Esophagus mucosa (tissue), 1 donor: ENCODE measurements at places on chromosomes 4 and X. TPM values are rescaled to one million over a fixed set of nuclear protein-coding genes. Genes with fewer than 3 reads are reported as not detected.

The ARHGAP24 gene
- 6.1 TPM for total RNA-seq

The FAM184B gene
- 0.16 TPM for total RNA-seq

The CLNK gene
- total RNA-seq, result 0.08 TPM

The SOWAHD gene
- not detected for total RNA-seq

The EXOC1L gene
- total RNA-seq, result not detected

The SSX2B gene
- not detected for total RNA-seq

The SMAD1 gene
- total RNA-seq, result 34.0 TPM

The GIMD1 gene
- not detected for total RNA-seq

The DCAF16 gene
- total RNA-seq, result 17.7 TPM

The ARAP2 gene
- total RNA-seq, result 28.5 TPM

The FAM241A gene
- total RNA-seq, result 2.7 TPM

The TASL gene
- 0.16 TPM for total RNA-seq

The CXCR3 gene
- not detected for total RNA-seq

The USP17L27 gene
- total RNA-seq, result not detected

The NEUROG2 gene
- not detected for total RNA-seq

The RBMXL3 gene
- total RNA-seq, result not detected

The BEX5 gene
- 0.80 TPM for total RNA-seq

The GPRASP1 gene
- total RNA-seq, result 1.2 TPM

The G6PD gene
- 75.4 TPM for total RNA-seq

The FGF5 gene
- total RNA-seq, result not detected

The PCSK1N gene
- total RNA-seq, result 0.36 TPM

The MAGEA4 gene
- not detected for total RNA-seq

The FDCSP gene
- total RNA-seq, result 53.0 TPM

The SLC49A3 gene
- total RNA-seq, result 2.7 TPM

The SULT1E1 gene
- total RNA-seq, result 0.52 TPM

The TREX2 gene
- total RNA-seq, result 2.0 TPM

The NUP62CL gene
- total RNA-seq, result 1.7 TPM

The FHDC1 gene
- total RNA-seq, result 5.9 TPM

The CSAG1 gene
- total RNA-seq, result not detected

The RIPPLY1 gene
- total RNA-seq, result not detected

The FAM114A1 gene
- 33.2 TPM for total RNA-seq

The CNKSR2 gene
- total RNA-seq, result not detected

The SLC39A8 gene
- total RNA-seq, result 3.1 TPM

The PLS3 gene
- 145 TPM for total RNA-seq

The DGKK gene
- not detected for total RNA-seq

The CHRDL1 gene
- total RNA-seq, result 1.7 TPM

The ARHGEF38 gene
- 0.32 TPM for total RNA-seq

The RTL9 gene
- not detected for total RNA-seq

The CFAP99 gene
- total RNA-seq, result 0.28 TPM

The UCP1 gene
- total RNA-seq, result not detected

The LNX1 gene
- 23.8 TPM for total RNA-seq

The CLDN22 gene
- total RNA-seq, result 0.16 TPM

The ATP8A1 gene
- total RNA-seq, result 2.6 TPM

The ERCC6L gene
- total RNA-seq, result 2.9 TPM

The CENPVL3 gene
- total RNA-seq, result not detected

The VSIG4 gene
- 2.9 TPM for total RNA-seq

The FBXW7 gene
- 29.5 TPM for total RNA-seq

The CCKAR gene
- total RNA-seq, result not detected

The RGN gene
- total RNA-seq, result 0.20 TPM

The XPNPEP2 gene
- 0.36 TPM for total RNA-seq

The NONO gene
- total RNA-seq, result 192 TPM
